ENCODE measurements at places on chromosomes 6 and 20. TPM values are rescaled to one million over a fixed set of nuclear protein-coding genes. Genes with fewer than 3 reads are reported as not detected.

SCRT2 gene
- not detected for total RNA-seq

SMIM28 gene
- total RNA-seq = not detected

THBD gene
- total RNA-seq = 130 TPM

NKAPL gene
- total RNA-seq = 2.0 TPM

TMC2 gene
- total RNA-seq = 0.60 TPM

CLDN20 gene
- not detected for total RNA-seq

GRCh38 chr20:23368316-23369071 is 6.5 kb downstream of the GZF1 start:
- DNase-seq = no peak

DNA sequence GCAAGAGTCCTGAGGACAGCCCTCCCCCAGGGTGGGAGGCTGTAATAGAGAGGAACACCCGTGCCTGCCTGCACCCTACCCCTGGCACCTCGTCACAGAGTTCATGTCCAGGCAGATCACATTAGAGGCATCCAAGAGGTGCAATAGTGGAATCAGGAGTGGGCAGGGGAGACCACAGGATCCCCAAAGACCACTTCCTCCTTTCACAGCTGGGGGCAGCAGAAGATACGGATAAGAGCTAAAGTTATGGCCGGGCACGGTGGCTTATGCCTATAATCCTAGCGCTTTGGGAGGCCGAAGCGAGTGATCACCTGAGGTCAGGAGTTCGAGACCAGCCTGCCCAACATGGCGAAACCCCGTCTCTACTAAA is 1.5 kb upstream of the CAPN11 start:
- no peak for DNase-seq

DNA sequence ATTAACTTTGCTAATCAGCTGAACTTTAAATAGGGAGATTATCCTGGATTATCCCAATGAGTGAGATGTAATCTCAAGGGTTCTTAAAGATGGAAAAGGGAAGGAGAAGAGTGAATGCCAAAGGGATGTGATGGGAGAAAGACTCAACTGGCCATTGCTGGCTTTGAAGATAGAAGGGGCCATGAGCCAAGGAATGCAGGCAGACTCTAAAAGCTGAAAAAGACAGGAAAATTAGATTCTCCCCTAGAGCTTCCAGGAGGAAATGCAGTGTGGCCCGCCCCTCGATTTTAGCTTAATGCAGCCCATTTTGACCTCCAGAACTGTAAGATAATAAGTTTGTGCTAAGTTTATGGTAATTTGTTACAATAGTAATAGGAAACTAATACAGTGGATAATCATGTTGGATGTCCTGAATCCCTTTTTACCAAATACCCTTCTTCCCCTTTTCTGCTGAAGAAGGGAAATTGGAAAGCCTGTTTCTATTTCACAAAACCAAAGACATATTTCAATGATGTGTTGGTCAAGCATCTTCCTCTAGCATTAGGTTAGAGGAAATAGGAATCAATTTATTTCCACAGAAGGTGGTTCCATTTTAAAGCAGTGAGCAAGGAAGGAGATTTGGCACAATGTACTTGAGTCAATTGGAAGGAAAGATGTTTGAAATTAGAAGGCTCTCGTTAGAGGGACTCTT is 3.3 kb upstream of the HDDC2 start:
- DNase-seq = no peak

GRCh38 chr6:21461844-21462518 is 131.6 kb upstream of the SOX4 start:
- no peak for DNase-seq

GRCh38 chr6:153493501-153493900 is 362.4 kb upstream of the RGS17 start:
- DNase-seq = no peak

- DNase-seq = no peak
Measured at GRCh38 chr20:48731536-48731935, 96.3 kb downstream of the PREX1 start.

DNA sequence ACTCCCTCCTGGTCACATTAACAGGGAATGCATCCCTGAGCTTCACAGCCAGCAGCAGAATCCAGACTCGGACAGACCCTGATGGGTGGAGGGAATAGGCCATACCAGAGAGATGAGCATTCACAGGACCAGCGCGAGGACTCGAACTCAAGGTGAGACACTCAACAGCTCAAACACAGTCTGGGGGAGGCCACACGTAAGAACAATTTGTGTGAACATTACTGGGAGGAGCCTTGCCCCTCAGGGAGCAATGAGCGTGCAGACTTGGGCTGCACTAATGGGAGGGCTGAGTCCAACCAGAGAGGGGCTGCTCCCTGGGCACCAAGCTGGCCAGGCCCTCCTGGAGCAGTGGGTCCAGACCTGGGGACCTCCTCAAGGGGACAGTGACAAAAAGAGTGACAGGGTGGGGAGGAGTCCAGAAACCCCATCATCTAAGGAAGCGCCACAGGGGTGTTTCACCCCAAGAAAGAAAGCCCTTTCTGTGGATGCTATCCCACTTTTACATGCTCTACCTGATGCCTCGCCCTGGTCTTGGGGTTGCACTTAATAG is 118.4 kb downstream of the MRPL14 start:
- DNase-seq = peak; percentile 16

- no peak for DNase-seq
Measured at GRCh38 chr6:68372991-68373390, 262.1 kb upstream of the ADGRB3 start.

DNA sequence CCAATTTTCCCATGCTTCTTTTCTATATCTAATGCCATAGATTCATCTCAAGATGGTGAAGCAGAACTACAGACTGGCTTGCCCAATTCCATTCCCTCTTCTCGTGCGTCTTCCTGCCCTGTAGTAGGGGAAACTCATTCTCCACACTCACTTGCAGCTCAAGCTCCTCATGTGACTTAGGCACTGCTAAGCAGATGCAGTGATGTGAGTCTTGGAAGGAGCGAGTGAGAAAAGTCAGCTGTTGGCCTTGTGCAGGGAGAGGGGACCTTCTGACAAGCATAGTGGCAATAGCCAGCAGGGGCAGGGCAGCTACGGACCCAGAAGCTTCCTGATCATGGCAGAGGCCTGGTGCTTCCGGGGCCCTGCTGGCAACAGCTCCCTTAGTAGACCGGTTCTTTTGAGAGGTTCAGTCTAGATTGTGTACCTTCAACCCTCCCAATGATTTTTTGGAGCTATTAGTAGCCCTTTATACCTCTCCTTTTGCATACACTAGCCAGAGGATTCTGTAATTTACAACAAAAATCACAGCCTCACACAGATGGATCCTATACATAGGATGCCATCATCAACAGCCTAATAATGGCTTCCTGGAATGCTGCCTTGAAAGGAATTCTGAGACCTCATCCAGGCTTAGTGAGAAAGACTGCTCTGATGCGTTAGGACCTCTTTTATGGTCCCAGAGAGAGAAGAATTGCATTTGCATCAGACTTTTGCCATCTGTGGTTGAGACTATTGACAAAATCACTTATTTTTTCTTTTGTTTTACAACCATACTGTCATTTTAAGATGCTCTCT is 121.5 kb upstream of the RIPOR2 start:
- no peak for DNase-seq

GRCh38 chr6:41723530-41724227 is 11.7 kb downstream of the TFEB start:
- DNase-seq = peak; percentile 40

- no peak for DNase-seq
Measured at GRCh38 chr6:52416629-52417151, 3.5 kb upstream of the EFHC1 start.

- no peak for DNase-seq
Measured at GRCh38 chr6:7004581-7005297, 103.0 kb upstream of the RREB1 start.

DNA sequence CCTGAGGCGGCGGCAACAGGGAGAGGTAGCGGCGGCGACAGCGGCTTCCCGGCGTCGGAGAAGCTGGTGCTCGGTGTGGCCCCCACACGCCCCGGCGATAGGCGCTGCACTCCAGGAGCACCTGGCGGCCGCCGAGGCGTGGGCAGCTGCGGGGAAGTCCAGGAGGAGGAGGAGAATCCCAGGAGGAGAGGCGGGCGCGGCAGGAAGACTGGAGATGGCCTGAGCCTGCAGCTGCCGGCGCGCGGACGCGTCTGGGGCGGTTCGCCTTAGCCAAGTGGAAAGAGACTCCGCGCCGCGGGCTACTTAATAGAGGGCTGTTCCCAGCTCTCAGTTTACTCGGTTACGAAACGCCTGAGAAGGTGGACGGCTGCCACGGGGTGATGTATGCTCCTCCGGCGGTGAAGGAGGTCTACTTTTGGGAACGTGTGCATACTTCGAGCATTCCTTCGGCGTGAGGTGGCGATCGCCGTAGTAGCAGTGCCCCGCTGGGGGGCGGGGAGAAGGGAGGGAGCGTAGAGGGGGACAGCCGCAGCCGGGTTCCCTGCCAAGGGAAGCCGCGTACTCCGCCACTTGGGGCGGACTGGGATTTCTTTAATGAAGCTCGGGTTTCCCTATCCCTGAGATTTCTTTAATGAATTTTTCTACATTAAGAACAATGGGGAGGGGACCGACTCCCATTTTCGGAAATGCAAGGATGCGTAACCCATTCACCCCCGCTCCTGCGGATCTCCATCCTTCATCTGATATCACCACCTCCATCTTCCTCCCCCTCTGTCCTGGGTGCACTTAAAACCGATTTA is at the start of gene COL12A1:
Gene COL12A1 (minus strand): TSS at position 278 of the 800 bp plus-strand sequence. CDS start 3,261 bp downstream, outside the sequence.
- DNase-seq = peak; percentile 87

DNA sequence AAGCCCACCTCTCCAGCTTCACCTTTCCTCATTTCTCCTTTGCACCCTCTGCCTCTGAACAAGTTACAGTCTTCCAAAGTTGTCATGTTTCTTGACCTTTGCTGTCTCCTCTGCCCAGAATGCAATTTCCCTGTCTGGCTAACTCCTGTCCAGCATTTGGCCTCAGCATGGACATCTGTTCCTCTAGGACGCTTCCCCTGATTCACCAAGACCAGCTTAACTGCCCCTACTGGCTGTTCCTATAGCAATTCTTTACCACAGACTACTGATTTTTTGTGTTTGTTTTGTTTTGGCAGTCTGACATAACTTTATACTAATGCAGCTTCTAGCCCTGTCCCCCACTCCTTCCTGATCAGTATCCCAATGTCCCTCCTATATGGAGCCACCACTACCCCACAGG is 13.4 kb downstream of the GNL1 start:
- DNase-seq = no peak

DNA sequence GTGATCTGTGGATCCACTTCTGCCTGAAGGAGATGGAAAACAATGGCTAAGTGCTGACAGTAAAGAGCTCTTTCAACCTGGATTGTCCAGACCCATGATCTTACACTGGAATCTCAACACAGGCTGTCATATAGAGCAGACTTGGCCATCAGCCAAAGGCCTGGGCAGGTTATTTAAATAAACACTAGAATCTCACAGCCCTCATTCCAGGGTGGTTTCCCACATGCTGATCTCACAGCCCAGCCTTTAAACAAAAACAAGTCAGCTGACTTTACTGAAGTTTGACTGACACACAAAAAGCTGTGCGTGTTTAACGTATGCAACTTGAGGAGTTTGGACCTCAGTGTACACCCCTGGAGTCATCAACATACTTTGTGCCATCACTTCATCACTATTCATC is 28.4 kb downstream of the SYNDIG1 start:
- no peak for DNase-seq

- DNase-seq = no peak
Measured at GRCh38 chr6:104473021-104473429, 386.7 kb downstream of the HACE1 start.

GRCh38 chr6:15285682-15286294 is 39.9 kb downstream of the JARID2 start:
- no peak for DNase-seq

DNA sequence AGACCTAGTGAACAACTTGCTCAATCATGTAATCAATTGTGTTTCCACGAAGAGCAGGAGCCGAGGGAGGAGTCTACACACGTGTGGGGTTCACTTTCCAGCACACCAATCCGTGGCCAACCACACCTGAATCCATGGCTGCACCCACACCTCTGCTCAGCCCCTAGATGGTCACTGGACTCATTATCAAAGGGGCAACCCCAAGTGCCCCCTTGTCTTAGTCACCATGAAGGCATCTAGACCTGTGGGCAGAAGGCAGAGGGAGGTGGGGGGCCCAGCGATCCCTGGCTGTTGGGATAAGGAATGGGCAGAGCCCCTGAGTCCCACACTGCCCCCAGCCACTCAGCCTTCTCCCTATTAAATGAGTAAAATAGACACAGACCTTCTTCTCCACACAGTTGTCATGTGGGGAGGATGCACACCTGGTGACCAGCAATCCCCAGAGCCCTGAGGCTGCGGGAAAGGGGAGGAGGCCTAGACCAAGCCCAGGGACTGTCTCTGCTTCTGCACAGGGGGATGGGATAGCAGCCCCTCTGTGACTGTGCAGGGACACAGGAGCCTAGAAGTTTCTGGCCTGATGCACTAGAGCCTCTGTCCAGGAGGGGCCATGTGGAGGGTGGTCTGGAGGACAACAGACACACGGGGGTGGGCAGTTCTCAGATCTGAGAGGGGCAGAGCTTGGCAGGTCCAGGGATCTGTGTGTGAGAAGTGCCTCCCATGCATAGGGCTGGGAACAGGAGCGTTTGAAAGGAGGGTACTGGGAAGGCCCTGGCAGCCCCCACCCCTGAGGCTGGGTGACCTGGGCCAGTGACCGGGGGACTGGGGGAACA is 1.9 kb upstream of the RAET1L start:
- no peak for DNase-seq

DNA sequence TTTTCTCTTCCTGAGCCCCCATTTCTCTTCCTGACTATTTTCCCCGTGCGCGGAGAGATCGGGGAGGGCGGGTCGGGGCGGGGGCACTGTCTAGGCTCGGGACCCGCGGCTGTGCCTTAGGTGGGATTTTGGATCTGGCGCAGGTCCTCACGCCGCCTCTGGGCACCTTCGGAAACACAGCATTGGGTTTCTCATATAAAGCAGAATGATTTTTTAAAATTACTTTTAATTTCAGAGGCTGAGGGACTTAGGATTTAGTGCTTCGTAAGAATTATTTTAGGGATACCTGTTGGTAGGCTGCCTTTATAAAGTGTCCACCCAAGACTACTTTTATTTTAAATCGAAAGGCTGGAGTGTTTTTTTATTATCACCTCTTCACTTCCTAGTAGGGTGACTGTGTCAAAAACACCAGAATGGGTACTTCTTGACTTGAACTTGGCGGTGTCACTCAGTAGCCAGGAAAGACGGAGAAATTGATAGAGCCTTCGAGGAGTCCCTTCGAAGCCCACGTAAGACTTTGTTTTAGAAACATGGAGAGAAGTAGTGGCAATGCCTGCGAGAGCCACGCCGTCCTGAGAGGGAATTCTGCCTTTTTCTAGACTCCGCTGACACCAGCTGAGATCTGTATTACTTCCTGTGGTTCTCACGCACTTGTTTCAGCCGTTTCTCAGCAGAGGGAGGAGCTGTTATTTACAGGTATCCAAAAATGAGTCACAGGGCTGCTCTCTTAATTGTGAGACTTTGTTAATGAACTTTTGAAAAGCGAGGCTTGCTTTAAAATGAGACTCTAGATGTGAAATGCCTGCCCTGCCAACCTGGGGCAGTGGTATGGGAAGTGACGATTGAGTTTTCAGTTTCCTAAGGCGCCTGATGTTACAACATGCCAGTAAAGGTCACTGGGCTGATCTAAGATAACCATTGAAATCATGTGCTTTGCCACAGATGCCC is 667 bp downstream of the STX11 start:
- DNase-seq = no peak

- no peak for DNase-seq
Measured at GRCh38 chr20:62832212-62832922, 15.5 kb downstream of the COL9A3 start.
